ENCODE measurements at places on chromosomes 12 and 14. TPM values are rescaled to one million over a fixed set of nuclear protein-coding genes. Genes with fewer than 3 reads are reported as not detected.

PTHLH gene
- not detected for total RNA-seq

SMAGP gene
- total RNA-seq = 17.0 TPM

VDR gene
- total RNA-seq = 0.11 TPM

FAM186B gene
- total RNA-seq = 0.11 TPM

BEST3 gene
- 0.11 TPM for total RNA-seq

MGST1 gene
- total RNA-seq = 8.3 TPM

PAN2 gene
- total RNA-seq = 15.1 TPM

Data from dermis lymphatic vessel endothelial cell (primary cell).